ENCODE measurements at places on chromosomes 11 and 22.

DNA sequence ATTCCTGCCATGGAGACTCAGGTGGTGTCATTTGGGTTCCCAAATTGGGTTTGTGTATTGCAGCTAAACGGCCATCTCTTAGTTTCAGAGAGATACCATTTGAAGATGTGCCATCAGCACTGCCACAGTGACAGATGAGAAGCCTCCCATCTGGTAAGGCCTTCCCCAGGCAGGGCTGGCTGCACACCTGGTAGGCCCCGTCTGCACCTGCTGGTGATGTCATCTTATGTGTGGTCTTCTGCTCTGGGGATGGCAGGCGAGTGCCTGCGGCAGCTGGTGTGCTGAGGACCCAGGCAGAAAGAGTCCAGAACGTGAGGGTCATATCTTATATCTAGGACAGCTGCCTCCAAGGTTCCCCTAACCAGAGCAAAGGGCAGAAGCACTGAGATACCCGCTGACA is 100.6 kb downstream of the CSNK2A3 start:
- DNase-seq: no peak

GRCh38 chr22:26320447-26320846 is 108.6 kb upstream of the ASPHD2 start:
- DNase-seq: no peak

GRCh38 chr11:37984991-37985390 is 1387.0 kb upstream of the RAG2 start:
- DNase-seq: no peak

GRCh38 chr11:131624531-131624930 is 254.1 kb downstream of the NTM start:
- no peak for DNase-seq

DNA sequence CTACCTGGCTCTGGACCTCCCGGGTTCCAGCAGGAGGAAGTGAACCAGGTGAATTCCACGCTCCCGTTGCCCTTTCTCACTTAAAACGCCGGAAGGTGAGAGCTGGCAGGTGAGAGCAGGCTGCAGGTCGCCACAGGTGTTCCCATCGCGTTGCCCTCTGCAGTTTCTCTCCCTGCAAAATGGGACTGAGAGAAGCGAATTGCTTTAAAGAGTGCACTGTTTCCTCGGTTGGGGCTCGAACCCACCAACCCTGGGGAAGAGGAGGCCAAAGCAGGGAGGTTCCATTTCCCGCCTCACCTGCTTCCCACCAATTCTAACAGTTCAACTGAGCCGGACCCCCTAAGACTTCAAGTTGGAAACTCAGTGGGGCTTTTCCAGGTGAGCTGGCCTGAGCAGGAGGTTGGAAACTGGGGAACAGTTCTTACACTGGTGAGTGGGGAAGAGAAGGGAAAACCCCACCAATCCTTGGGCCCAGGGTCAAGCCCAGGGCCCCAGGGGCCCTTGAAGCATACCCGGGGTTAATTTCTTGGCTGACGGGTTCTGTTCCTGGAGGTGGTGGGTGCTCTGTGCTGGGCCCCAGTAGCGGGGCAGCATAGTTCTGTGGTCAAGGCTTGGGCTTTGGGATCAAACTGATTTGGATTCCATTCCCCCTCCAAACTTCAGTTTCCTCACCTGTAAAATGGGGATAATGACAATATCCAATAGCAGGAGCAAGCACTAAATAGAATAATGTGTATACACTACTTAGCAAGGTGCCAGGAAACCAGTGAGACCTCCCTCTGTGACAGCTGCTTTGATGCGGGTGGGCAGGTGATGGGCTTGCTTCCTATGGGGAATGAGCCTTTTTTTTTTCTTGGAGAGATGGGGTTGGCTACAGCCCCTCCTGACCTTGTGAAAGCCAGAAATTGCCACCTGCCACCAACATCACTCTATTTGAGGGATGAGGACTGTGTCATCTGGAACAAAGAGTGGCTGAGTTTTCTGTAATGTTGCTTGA is 788 bp downstream of the CD82 start:
- no peak for DNase-seq

DNA sequence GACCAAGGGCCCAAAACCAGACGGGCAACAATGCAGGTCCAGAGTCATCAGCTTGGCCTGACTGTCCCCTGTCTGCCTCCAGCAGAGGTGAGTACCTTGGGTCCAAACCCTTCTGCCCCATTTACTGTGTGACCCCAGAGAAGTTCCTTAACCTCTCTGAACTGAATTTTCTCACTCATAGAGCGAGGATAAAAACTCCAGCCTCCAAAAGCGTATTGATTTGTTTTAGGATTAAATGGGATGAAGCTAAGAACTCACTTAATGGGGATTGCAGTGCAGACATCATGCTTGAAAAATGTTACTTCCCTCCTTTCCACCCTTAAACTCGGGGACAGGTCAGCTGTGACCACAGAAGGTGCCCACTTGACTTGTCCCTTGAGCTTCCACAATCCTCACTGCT is 22.6 kb downstream of the IGLL1 start:
- no peak for DNase-seq

DNA sequence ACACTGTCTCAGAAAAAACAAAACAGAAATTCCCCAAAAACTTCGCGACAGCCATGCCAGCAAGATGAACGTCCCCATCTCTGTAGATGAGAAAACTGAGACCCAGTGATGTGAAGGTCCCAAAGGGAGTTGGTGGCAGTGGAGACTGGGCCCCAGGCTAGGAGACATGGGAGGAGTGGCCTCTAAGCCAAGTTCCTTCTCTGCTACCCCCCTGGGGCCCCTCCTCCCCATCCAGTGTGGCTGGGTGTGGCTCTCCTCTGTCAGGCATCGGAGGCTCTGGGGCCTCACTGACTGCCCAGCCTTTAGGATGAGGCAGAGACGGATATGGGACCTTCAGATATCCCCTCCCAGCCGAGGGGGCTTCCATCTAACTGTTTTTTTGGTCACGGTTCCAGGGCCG is 9.8 kb downstream of the RELT start:
- DNase-seq: no peak

Measured in T1000 (cell line).